ENCODE measurements at places on chromosomes 2 and 18.
A peak's percentile ranks its signal among the peaks of the same experiment; 100 is the strongest.

DNA sequence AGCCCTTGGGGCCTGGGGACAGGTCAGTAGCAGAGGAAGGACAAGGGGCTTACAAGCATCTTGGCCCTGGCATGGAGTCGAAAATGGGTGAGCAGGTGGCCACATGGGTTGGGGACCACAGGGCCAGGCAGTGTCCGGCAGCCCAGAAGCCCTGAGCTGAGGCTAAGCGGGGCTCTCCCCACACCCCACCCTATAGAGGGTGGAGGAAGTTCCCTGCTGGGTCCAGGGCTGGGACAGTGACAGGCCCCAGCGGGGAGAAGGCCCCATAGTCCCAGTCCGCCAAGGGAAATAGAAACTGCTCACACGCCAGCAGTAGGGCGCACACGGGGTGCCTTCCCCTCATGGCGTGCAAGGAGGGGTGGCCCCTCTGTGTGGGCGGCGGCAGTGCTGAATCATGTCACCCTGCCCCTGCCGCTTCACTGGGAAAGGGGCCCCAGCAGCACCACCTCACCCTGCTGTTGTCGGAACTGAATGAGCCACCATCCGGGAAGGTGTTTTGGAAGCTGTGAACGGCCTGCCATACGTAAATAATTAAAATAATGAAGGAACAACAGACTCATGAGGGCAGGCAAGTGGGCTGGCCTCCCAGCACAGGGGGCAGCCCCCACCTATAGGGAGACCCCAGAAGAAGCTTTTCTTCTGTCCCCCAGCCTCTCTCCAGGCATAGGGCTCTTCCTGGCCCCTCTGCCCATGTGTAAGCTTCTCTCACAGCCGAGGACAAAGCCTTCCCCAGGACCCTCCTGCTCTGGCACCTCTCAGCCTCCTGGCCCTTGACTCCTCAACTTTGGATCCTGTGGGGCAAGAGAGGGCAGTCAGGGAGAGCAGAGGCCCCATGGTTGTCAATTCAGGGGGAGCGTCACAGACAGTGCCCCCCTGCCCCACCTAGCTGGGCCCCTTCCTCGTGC lies 12.7 kb upstream of the DUSP2 start:
- peak; percentile 88 for DNase-seq

GRCh38 chr2:173755798-173756197 lies 209.4 kb downstream of the SP3 start:
- no peak for DNase-seq

DNA sequence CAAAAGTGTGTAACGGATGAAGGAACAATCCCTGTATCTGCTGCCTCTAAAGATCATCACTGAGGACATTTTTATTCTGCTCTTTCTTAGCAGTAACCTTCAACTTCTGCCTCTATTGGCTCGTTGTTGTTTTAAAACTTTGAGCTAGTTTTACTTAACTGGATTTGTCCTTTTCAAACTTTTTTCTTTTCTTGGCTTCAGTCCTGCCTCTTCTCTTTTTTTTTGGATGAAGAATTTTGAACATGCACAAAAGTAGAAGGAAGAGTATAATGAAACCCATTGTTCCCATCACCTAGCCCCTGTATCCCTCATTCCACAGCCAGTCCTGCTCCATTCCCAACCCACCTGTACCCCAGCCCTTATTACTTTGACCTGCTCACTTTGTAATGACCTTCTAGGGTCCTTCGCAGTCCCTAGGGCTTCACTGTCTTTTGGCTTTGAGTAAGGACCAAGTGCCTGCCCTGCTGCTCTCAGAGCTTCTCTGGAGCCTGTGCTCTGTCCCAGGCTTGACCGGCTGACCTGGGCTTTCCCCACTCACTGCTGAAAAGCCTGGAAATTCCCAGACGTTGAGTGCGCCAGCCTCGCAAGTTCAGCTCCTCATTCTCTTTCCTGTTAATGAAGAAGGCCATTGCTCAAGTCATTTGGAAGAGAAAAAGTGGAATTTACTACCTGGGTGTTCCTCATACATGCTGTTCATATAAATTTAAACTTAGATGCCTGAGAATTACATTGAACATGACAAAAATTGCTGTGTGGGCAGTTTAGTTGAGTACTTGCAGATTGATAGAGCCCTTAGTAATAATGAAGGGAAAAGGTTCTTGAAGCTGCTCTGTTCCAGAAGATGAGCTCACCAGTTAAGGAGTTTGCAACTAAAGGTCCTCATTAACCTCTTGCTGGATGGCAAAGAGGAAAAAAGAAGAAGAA lies 149.3 kb upstream of the ALPP start:
- DNase-seq: no peak

DNA sequence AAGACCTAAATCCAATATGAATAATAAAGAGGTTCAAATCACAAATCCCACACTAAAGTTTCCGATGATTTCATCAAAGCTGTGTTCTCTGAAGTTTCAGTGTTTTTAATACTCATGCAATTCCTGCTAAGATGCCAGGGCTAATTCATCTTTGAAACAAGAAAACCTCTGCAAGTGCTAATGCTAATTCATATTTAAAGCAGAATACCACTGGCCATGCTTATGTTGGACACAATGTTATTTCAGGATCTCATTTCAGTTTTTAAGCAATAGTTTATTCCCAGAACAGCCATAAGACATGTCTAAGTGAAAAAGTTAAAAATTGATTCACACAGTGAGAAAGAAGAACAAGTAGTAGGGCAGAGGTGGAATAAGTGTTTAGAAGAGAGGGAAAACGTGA lies 62.8 kb downstream of the GRB14 start:
- no peak for DNase-seq

GRCh38 chr2:188517549-188518215 lies 226.0 kb downstream of the GULP1 start:
- no peak for DNase-seq

GRCh38 chr18:79378536-79379250 lies 17.0 kb upstream of the NFATC1 start:
- peak; percentile 53 for DNase-seq
